ENCODE measurements at places on chromosomes 5 and 9.

GRCh38 chr5:173196133-173196952, 38.7 kb downstream of the NKX2-5 start:
- DNase-seq = no peak

DNA sequence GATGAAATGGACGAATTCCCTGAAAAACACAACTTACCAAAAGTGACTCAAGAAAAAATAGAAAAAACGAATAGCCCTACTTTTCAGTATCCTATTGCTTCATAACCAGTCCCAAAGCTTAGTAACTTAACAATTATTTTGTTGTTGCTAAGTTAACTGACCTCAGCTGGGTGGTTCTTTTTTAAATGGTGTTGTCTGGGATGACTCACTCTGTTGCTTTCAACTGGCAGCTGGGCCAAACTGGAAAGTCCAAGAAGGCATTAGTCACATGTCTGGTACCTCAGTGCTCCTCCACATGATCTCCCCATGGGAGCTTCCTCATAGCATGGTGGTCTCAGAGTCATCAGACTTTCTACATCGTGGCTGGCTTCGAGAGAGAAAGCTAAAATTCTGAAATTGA, 47.8 kb upstream of the ADAMTS2 start:
- DNase-seq = no peak

DNA sequence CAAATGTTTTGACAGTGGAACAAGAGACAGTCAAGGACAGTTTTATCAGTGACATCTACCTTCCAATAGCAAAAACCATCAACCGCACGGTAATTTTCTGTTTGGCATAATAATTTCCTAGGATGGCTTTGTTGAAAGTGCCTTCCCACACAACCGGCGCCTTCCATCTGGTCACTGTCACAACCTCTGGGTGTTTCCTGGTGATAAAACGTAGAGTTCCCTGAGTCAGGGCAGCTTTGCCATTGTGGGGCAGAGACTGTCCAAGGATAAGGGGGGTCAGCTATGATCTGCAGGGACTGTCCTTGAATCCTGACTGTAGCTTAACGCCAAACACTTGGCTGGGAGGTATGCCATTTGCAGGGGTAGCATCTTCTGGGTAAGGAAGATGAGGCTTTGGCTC, 47.6 kb downstream of the GGTA1 start:
- DNase-seq = no peak

DNA sequence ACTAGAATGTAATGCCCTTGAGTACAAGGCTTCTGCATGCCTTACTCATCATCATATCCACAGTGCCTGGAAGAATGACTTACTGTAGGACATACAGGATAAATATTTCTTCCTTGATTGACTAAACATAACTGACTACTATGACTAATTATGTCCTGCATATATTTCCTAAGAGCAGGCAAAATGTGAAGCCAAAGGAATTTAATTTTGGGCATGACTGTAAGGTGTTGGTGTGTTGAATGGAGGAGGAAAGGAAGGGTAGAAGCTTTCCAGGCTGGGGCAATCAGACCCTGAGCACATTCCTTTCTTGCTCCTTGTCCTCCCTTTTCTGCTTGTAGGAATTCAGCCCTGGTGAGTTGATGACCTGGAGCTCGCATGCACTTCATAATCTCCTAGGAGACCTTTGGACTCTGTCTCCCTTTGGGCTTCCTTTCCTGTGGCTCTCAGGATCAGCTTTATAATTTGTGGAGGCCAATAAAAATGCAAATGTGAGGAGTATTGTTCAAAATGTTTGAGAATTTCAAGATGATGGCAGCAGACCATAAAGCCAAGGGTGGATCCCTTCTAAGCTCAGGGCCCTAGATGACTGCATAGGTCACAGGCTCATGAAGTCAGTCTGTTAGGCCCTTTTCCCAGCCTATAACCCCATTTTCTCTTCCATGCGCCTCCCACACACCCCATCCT, 174.0 kb downstream of the HMHB1 start:
- DNase-seq = no peak

DNA sequence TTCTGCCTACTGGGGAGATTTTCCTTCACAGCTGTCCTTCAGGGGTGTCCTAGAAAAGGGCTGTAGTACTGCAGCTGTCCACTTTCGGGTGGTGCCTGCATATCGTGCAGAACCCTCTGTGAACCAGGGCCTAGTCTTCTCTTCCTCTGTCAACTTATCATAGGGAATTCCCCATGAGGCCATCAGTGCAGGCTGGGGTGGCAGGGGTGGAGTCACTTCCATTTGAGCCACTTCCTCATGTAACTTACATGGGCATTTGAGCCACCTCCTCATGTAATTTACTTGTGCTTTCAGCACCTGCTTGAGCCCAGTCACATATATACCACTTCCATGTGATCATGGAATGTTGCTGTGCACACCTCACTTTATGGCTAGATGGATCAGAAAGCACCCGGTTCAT, 742.0 kb upstream of the RGMB start:
- DNase-seq = no peak

GRCh38 chr9:419571-420171, 205.0 kb downstream of the DOCK8 start:
- no peak for DNase-seq

- DNase-seq = no peak
Observed at GRCh38 chr5:26681861-26682260, 356.5 kb downstream of the CDH9 start.

DNA sequence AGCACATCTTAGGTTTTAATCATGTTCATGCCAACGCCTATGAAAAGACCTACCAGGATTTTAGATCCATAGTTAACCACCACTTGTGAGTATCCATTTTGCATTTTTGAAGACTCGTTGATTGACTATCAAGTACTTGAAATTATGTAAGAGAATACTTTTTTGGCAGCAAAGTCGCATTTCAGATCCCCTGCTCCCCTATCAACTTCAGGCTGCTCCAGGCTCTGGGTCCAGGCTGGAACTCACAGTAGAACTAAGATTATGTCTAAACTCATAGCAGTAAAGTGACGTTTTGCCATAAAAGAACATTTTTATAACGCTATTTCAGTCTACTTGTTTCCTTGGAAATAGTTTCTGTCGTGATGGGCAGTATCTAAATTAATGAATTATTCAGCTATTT, 267.7 kb downstream of the FANCC start:
- no peak for DNase-seq

DNA sequence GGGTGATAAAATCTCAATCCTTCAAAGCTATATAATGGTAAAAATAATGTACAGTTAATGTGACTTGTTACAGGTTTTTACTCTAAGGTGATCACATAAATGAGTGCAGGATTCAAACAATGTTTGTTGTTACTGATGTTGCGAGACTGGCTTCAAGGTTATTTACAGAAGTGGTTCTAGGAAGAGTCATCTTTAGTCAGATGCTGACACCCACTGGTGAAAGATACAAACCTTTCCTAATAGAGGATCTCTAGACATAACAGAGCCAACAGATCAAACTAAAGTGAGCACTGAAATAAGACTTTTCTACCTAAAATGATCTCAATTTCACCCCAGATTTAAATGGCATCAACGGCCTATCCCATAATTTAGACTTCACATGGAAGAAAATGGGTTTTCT, 20.2 kb downstream of the ARSB start:
- DNase-seq = no peak

GRCh38 chr5:138466900-138467710, 1.8 kb downstream of the EGR1 start:
- no peak for DNase-seq

- no peak for DNase-seq
Observed at GRCh38 chr9:15249981-15250380, 57.0 kb downstream of the TTC39B start.

DNA sequence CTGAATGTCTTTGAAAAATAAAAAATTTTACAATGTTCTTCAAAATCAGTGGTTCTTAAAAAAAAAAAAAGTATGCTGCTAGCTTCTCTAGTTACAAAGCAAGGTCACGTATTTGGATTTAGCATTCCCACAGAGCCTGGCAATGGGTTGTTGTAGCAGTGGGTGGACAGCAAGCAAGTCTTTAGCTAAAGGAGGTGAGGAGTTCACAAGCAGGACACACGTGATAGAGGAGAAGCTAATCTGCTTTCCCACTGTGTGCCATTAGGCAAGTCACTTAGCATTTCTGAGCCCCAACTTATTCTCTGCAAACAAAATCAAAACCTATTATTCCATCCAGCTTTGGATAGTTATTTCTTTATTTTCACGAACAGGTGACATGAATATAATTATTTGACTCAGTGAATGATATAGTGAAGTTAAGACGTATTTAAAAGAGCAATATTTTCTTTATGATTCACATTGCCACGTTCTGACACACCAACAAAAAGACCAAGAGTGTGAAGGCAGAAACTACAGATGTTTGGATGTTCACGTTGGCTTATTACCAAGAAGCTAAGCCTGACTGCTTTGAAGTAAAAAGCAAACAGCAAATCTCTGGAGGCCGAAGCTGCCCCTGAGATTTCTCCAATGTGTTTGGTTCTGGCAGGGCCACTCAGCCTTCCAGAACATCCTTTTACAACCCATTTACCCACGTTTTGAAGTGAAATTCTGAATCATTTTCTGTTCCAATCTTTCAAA, 612.1 kb upstream of the CDH6 start:
- no peak for DNase-seq

DNA sequence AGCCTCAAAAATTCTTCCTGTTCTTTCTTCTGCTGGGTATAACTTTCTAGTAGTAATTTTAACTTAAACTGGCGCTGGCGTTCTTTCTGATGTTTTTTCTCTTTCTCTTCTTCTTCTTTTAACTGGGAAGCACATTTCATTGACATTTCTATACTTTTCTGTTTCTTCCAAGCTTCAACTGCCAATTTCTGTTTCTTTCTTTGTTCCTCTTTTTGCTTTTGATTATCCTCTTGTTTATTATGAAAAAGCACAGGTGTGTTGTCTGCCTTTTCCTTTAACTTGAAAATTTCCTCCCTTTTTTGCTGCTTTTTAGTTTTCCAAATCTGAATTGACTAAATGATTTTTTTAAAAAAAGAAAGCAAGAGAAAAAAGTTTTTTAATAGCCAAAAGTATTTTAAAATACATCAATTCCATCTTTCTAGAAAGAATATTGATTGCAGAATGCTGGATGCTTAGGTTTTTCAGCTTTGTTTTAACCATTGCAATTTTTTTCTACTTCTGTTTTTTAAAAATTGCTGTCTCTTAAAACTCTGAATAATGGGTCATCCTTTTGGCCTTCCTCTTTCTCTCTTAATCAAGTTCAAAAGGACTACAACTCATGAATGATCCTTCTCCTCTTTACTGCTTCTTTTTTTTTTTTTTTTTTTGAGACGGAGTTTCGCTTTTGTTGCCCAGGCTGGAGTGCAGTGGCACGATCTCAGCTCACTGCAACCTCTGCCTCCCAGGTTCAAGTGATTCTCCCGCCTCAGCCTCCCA, 8.8 kb upstream of the PGGT1B start:
- DNase-seq = no peak

- DNase-seq = no peak
Observed at GRCh38 chr5:180050121-180050940, 21.2 kb downstream of the RNF130 start.

- DNase-seq = no peak
Observed at GRCh38 chr9:86557063-86557766, 203.0 kb upstream of the TUT7 start.

DNA sequence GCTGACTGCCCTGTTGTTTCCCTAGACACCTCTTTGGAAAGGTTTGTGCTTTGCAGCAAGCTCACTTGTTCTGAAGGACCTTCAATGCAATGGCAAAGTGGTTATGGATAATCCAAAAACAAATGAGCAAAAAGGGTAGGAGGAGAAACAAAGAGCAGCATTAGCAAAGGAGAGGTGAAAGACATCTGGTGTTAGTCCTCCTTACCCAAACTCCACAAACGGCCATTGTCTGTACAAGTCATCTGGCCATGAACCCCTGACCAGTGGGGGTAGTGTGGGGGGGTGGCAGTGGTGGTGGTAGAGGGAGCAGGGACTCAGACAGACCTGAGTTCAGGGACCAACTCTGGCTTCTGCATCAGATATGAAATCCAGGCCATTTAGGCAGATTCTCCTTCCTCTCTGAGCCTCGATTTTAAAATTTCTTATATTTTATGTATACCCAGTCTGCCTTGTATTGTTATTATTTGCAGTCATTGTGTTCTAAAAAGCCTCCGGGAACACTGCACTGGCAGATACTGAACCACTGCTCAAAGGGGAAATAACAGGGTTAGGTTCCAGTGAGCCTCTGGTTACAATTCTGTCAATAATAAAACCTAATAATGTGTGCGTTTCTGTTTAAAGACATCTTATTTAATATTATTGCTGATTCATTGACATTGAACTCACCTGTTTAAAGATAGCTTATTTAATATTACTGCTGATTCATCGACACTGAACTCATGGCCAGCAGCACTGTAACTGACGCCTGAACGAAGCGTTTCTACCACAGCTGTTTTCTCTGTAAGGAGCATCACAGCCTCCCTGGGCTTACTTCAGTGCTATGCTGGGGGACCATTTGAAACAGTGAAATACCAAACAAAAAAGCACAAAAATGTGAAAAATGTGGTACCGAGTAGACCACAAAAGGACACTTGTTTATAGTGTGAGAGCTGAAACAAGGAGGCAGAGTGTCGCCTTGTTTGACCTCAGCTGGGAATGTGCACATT, 156.0 kb downstream of the SEC61B start:
- no peak for DNase-seq

GRCh38 chr5:130333089-130333488, 428.8 kb downstream of the CHSY3 start:
- DNase-seq = no peak

GRCh38 chr9:129850821-129851550, 15.7 kb downstream of the USP20 start:
- no peak for DNase-seq

- DNase-seq = no peak
Observed at GRCh38 chr5:55480781-55481180, 54.0 kb downstream of the PLPP1 start.

GRCh38 chr9:19049917-19050636, 850 bp downstream of the RRAGA start:
- DNase-seq = no peak

GRCh38 chr5:179778591-179778990, 15.2 kb upstream of the LTC4S start:
- no peak for DNase-seq

DNA sequence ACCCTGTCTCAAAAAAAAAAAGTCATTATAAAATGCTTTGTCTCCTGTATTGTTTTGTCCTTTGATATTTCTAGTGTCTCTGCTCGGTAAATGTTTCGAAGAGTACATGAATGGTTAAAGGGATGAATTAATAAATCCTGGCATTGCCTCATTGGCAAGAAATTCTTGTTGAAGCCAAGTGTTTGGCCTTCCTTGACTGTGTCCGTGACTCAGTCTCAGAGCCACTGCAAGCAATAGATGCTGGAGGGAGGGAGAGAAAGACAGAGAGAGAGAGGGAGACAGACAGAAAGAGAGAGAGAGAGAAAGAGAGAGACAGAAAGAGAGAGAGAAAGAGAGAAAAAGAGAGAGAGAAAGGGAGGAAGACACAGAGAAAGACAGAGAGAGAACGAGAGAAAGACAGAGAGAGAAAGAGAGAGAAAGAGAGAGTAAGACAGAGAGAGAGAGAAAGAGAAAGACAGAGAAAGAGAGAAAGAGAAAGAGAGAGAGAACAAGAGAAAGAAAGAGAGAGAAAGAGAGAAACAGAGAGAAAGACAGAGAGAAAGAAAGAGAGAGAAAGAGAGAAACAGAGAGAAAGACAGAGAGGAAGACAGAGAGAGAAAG, 72.5 kb upstream of the RXRA start:
- no peak for DNase-seq

All from T-helper 17 cell (primary cell).